Right lobe of liver (tissue), 6 donors: ENCODE measurements at places on chromosomes 6 and 20. TPM values are rescaled to one million over a fixed set of nuclear protein-coding genes. Genes with fewer than 3 reads are reported as not detected.

DNA sequence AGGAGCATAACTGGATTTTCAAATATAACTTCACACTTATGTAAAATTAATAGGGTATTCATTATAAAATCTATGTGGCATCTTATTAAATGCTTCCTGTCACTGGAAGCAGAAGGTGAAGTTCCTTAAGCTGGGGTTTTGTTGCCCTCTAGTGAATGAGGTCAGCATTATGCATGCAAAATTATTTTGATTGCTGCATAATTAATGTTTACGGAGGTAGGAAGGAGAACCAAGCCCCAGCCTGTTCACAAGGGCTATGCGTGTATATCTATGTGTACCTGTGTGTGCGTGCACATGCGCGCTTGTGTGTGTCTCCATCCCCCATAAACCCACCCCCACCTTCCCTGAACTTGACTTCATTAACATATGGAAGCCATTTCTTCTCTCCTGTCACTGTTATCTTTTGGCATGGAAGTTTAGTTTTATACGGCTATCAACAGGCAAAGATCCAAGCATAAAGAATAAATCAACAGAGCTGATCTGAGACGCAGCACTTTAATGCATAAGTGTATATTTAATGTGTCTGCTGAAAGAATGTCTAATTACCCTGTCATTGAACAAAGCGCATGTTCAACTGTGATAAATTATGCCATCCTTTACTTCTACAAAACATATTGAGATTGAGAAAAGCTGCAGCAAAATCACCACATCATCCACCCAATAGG, 90.2 kb upstream of the CDH4 start:
- no peaks in the 10 kb centered on the region for H3K27me3 ChIP-seq
- no peak overlapping the region for H3K27ac ChIP-seq
- H3K4me1 ChIP-seq: no peaks in the 10 kb centered on the region
- H3K4me3 ChIP-seq: no peak overlapping the region
- no peak for DNase-seq
- H3K36me3 ChIP-seq: no peaks in the 10 kb centered on the region

DNA sequence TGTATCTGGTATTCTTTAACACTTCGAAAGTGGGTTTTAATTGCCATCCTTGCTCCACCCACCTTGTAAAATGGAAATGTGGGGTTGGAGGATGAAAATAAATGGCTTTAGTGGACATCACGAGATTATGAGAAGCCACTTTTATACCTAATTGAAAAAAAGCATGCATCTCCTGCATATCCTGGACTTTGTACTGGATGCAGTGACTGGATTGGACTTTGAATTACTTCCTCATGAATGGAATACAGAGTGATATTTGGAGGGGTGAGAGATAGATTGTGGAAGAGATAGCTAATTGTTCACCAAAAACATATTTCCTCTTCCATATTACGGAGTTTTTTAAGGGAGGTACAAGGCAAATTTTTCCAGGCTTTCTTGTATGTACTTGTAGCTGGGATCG, 813.0 kb downstream of the TENT5A start:
- no peak for DNase-seq
- no peak overlapping the region for H3K4me3 ChIP-seq
- no peaks in the 10 kb centered on the region for H3K27me3 ChIP-seq

DNA sequence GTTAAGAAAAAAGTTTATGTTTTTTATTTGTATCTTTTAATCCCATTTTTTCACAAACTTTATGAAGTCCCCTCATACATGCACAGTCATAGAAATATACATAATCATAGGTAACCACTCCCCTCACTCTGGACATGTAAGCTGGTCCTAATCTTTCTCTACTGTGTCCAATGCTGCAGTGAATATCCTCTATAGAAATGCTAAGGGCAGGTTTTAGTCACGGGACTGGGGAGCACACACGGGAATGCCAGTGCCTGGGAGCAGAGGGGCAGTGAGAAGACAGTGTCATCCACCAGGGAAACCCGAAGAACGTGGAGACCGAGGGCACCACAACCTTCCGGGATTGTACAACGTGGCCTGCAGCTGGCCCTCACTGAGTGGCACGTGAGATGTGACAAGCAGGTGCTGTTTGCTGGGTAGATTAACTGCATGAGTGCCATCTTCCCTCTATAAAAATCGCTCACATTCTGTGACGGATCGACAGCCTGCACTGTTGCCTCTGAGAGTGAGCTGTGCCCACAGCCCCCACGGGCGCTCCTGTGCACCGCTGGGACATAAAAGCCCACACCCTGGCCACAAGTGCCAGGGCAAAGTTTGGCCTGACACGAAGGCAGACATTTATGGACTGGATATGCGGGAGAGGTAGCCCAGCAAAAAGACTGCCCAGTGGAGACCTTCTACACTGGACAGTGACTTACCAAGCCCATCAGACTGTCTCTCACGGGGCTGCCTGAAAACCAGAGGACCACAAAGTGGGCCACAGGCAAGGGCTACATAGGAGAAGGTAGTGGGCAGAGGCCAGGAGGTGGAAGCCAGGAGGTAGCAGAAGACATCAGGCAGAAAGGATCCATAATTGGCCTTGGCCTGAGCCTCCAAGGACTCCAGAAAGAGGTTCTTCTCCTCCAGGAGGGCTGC, 63.2 kb downstream of the FGD2 start:
- no peak for DNase-seq
- no peaks in the 10 kb centered on the region for H3K4me1 ChIP-seq
- no peak overlapping the region for H3K4me3 ChIP-seq

- no peak overlapping the region for H3K27ac ChIP-seq
- H3K36me3 ChIP-seq: no peaks in the 10 kb centered on the region
- DNase-seq: no peak
- no peak overlapping the region for H3K4me3 ChIP-seq
- H3K27me3 ChIP-seq: no peaks in the 10 kb centered on the region
- H3K4me1 ChIP-seq: no peaks in the 10 kb centered on the region
Observed at GRCh38 chr6:105080279-105080678, 99.5 kb downstream of the POPDC3 start.

DNA sequence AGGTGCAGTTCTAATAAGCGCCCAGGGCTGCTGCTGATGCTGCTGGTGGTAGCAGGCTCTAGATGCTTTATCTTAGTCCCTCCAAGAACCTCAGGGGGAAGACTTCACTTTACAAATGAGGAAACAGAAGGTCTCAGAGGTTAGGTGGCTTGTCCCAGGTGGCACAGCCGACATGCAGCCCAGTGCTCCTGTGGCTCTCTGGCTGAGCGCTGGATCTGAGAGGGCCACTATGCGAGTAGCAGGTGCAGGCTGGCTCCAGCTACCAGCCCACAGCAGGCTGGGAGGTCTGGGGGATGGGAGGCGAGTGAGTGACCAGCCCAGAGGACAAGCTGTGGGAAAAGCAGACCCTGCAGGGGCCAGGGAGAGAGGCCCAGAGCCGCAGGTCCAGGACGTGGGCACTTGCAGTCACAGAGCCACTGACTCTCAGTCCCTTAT, 90.9 kb downstream of the PRND start:
- H3K27me3 ChIP-seq: no peaks in the 10 kb centered on the region
- peak overlapping the region; percentile 86 for H3K27ac ChIP-seq
- no peak for DNase-seq
- H3K36me3 ChIP-seq: no peaks in the 10 kb centered on the region
- H3K4me3 ChIP-seq: no peak overlapping the region

DNA sequence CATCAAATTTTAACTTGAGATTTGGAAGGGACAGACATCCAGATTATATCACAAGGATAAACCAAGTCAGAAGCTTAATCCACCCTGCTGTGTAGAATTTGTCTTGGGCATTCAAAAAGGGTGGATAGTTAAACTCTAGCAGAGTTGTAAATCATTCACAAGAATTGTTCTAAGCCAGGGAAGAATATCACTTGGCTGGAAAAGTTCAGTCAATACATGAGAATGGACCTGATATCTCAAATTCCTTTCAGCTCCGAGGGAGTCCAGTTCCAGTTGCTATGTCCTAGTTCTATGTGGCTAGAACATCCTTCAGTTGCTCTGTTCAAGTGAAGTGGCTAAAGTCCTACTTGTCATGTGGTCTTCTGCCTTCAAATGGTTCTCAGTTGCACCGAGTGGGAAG, 351.8 kb upstream of the JARID2 start:
- no peak overlapping the region for H3K4me3 ChIP-seq
- no peak overlapping the region for H3K27ac ChIP-seq
- no peaks in the 10 kb centered on the region for H3K27me3 ChIP-seq
- no peak for DNase-seq

DNA sequence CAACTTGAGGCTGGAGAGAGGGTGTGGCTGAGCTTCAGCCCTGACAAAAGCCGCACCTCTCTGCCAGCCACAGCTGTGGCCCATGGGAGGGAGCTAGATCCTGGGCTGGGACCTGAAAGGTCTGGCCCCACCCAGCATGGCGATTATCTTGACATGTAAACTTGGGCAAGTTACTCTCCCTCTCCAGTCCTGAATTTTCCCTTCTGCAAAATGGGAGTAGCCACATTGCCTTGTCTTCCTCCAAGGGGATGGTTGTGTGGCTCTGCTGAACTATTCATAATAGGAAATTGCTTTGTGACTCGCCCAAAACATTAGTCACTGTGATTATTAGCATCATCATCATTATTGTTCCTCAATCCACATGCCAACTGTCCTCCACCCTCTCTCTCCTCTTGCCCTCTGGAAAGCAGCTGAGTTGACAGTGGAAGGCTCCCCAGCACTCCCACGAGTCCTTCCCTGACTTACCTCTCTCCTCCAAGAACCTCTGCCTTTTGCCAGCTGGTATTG, 23.0 kb upstream of the RBPJL start:
- H3K27me3 ChIP-seq: no peaks in the 10 kb centered on the region
- H3K36me3 ChIP-seq: no peaks in the 10 kb centered on the region
- H3K4me1 ChIP-seq: no peaks in the 10 kb centered on the region
- H3K4me3 ChIP-seq: no peak overlapping the region
- no peak for DNase-seq

DNA sequence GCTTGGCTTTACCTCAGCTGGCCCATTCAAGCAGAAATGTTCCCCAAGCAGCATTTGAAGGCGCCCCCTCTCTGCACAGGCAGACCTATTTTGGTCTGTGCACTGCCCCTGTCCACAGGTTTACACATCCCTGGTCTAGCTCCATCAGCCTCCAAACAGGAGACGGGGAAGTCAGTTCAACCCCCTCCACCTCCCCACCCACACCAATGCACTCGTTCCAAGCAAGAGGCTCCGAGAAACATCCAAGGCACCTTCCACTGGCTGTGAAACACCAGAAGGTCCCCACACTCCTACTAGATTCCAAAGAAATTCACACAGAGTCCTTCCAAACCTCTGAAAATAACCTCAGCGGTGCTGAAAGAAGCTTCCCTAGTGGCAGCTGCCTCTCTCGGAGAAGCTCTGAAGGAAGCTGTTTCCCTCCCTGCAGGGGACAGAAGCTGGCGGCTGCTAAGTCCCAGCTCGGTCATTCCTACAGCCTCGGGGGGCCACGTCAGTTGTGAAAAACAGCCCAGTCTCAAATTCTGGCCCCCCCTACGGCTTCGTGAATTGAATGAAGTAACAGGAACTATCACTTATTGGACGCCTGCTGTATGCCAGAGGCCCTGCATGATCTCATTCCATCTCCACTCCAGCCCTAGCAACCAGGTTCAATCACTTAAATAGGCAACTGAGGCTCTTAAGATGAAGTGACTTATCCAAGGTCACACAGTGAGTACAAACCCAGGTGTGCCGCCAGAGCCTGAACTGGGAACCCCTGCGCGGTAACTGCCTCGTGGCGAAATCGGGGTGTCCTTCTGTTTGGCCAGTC, 815 bp downstream of the SPATA2 start:
- peak overlapping the region; percentile 100 for H3K4me3 ChIP-seq
- H3K4me1 ChIP-seq: peaks cover 4% of the 10 kb centered on the region
- no peaks in the 10 kb centered on the region for H3K36me3 ChIP-seq
- peak overlapping the region; percentile 99 for H3K27ac ChIP-seq
- H3K27me3 ChIP-seq: no peaks in the 10 kb centered on the region

DNA sequence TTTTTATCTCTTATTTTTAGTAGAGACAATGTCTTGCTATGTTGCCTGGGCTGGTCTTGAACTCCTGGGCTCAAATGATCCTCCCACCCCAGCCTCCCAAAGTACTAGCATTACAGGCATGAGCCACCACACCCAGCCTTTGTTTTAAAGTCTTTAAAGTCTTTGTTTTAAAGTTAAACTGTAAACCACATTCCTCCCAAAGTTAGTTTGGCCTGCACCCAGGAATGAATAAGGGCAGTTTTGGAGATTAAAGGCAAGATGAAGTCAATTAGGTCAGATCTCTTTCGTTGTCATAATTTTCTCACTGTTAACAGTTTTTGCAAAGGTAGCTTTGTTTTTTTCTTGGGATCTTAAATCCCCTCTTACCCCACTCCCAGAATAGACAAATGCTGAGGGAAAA, 63.8 kb downstream of the UBR2 start:
- no peak overlapping the region for H3K27ac ChIP-seq
- no peaks in the 10 kb centered on the region for H3K4me1 ChIP-seq
- DNase-seq: no peak
- H3K36me3 ChIP-seq: peaks cover 41% of the 10 kb centered on the region
- H3K27me3 ChIP-seq: no peaks in the 10 kb centered on the region
- H3K4me3 ChIP-seq: no peak overlapping the region

- no peak overlapping the region for H3K4me3 ChIP-seq
- no peaks in the 10 kb centered on the region for H3K4me1 ChIP-seq
- H3K27me3 ChIP-seq: no peaks in the 10 kb centered on the region
- DNase-seq: no peak
Observed at GRCh38 chr20:1174787-1175186, 10.0 kb downstream of the TMEM74B start.

GRCh38 chr20:53623134-53623453, 29.5 kb upstream of the ZNF217 start:
- H3K36me3 ChIP-seq: no peaks in the 10 kb centered on the region
- DNase-seq: no peak
- H3K27me3 ChIP-seq: no peaks in the 10 kb centered on the region
- H3K4me1 ChIP-seq: no peaks in the 10 kb centered on the region
- peak overlapping the region; percentile 15 for H3K4me3 ChIP-seq
- peak overlapping the region; percentile 97 for H3K27ac ChIP-seq

DNA sequence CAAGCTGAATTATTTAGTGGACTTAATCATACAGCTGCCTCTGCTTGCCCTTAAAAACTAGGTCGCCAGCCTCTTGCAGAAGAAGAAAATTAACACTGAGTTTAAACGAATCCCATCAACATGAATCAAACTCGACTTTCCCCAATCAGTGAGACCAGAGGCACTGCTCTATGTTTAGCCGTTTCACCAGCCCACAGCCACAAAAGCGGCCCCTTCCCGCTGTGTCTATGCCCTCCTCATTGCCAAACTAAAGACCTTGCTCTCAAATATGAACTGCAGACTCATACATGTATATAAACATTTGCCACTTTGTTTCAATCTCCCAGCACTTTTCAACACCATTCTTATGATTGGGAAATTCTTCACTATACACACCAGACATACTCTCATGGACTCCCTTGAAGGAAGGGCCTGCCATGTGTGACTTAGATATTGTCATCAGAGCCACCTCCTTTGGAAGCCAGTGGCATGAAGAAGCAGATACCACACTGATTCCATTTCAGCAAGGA, 105.8 kb upstream of the ADGRF1 start:
- no peaks in the 10 kb centered on the region for H3K36me3 ChIP-seq
- H3K4me1 ChIP-seq: peaks cover 18% of the 10 kb centered on the region
- no peaks in the 10 kb centered on the region for H3K27me3 ChIP-seq
- H3K27ac ChIP-seq: no peak overlapping the region
- no peak for DNase-seq

The PTK7 gene
- total RNA-seq: 0.97 TPM

The PROKR2 gene
- not detected for total RNA-seq
